ENCODE measurements at places on chromosomes 11 and 22.

- DNase-seq, result no peak
These were observed 2.7 kb downstream of the ZNF74 start for GRCh38 chr22:20396639-20397038.

DNA sequence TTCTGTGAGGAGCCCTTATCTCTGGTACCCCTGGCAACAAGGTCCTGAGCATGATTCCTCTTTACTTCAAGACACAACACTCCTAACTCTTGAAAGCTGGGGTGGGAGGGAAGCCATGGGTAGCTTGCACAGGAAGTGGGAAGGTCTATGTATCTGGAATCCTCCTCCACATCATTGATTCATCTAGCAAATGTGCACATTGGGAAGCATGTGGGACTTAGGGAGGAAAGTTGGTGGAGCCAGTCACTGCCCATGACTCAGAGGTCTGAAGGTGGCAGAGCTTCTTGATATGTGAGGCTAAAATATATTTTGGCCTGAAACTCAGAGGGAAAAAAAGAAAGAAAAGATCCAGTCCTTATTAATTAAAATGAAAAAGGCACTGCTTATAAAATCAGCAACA is 1000.9 kb downstream of the DLG2 start:
- no peak for DNase-seq

GRCh38 chr22:40531951-40532900 is 104.3 kb downstream of the MRTFA start:
- DNase-seq, result no peak

DNA sequence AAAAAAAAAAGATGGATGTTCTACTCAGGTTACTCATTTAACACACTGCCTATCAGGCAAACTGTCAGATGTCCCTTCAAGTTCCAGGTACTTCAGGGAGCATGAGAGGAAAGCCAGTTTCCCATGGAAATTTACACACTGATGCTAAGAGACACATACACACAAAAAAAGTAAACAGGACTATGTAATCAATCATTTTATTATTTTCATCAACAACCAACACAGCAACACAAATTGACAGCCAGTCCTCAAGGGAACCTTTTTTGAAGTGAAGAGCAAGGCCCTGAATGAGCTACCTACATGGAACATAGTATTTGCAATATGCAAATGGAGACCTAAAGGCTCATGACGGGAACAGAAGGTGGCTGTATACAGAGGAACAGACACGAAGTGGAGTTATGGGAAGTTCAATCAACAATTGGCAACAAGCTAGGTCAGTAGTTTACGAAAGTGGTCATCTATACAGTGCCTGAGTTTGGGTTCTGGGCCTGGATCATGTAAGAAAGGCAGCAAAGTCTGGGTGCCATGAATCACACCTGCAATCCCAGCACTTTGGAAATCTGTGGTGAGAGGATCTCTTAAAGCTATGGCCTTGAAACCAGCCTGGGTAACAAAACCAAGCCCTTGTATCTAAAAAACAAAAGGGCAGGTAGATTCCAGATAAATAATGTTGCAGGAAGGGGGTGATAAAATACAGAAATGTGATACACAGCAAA is 12.6 kb upstream of the WDR74 start:
- no peak for DNase-seq

DNA sequence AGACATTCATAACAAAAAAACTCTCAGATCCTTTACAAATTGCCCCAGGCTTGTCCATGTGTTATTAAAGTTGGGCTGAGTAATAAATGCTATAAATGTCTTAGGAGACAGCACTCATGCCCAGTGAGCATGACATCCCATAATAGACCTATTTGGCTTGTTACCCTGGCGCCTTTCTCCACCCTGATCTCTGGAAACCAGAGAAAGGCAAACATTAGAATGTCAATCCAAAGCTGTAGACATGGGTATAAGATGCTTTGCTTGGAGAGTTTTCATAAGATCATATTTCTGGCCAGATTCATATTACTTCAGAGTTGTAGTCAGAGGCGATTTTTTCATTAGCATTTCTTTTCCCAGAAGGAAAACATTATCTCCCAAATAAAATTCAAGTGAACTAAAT is 161.3 kb upstream of the UBASH3B start:
- no peak for DNase-seq

GRCh38 chr11:131976021-131976420 is 605.6 kb downstream of the NTM start:
- no peak for DNase-seq

GRCh38 chr11:102527041-102527440 is 3.5 kb downstream of the MMP7 start:
- DNase-seq, result no peak

DNA sequence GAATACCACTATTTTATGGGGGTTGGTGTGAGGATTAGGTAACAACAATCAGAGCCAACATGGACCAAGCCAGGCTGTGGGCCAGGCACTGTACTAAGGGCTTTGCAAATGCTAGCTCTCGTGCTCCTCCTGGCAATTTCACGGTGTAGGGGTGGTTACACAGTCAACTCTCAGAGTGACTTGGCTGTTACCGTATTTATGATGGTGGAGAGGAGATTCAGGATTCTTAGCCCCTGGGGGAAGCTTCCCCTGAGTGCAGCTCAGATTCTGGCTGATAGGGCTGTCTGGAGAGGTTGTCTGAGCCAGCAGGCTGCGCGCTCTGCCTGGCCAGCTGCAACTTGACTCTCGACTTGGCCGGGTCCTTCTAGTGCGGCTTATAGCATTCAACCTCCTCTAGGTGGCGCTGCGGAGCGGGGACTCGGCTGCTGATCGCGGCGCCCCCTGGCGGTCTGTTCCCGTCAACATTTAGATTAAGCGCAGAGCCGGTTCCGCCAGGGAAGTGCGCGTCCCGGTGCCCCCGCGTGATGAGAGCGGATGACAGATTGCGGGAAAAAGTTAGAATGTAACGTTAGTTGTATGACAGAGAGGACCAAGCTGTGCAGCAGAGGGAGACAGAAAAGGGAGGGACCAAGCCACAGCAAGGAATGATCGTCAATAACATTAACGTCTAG is 4.5 kb upstream of the NCF4 start:
- DNase-seq, result peak; percentile 62

GRCh38 chr22:39098576-39098975 is 1.5 kb downstream of the APOBEC3H start:
- no peak for DNase-seq

DNA sequence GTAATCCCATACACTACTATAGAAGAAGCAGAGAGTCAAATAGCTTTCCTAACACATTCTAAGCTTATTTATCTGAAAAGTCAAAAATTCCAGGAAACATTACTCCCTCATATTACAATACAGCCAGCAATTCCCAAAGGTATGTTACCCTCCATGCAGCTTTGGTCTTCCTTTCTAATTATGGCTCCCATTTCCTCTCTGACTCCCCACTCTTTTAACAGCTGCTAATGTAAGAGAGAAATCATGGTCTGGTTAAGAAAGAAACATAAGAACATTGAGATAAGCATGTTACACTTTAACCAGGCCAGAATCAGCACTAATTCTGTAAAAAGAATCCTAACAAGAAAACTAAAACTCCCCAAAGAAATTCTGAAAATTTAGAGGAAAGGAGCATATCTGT is 6.8 kb downstream of the PPP2R1B start:
- no peak for DNase-seq

DNA sequence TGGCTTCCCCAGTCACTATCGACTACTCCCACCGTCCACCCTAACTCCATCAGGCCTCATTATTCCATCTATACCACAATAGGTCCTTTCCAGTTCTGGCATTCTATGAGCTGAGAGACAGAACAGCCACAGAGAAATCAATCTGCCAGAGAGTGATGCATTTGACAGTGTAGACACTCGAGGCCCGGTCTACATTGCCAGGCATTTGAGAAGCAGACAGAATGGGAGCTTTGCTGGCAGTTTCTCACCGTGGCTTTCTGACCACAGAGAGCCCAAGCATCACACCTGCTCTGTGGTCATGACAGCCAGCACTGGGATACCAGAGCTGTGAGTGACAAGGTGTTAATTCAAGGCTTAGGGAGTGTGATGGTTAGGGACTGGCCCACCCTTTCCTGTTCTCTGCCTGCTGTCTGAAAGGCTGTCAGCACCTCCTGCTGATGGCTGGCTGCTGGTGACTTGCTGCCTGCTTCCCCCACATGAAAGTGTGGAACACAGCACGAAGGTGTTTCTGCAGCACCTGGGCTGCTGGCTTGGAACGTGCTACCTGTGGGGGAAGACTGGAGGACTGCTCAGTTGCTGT is 137.8 kb downstream of the KIRREL3 start:
- no peak for DNase-seq

GRCh38 chr11:44607319-44607962 is 42.0 kb downstream of the CD82 start:
- DNase-seq, result no peak

- DNase-seq, result no peak
These were observed 39.0 kb downstream of the QSER1 start for GRCh38 chr11:32931606-32932005.

GRCh38 chr11:57100638-57101331 is 81.0 kb upstream of the LRRC55 start:
- DNase-seq, result no peak
